GM20000 (cell line): ENCODE measurements at places on chromosomes 5 and 9.

DNA sequence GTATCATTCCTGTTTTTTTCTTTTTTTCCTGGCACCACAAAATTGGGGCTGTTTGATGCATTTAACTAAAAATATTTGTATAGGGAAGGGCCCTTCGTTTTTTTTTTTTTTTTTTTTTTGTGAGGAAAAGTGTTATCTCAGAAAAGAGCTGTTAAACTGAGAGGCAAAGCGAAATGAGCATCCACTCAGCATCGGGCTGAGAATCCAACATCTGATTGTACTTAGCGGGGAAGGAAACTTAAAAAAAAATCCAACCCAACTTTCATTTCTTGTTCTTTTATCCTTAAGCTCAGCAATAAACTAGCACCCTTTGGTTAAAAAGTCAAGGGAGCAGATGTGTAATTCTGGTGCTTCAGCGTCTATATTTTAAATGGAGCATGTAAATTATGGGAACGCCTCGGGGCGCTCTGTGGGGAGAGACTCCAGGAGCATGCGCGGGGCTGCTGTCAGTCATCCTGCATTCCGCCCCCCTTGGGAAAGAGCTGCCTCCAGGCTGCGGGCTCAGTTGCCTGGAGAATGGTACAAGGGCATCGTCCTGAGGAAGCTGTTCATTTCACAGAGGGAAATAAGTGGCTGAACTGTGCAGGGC is 33.3 kb downstream of the DMRT2 start:
- no peak for DNase-seq

- DNase-seq = no peak
These were observed 301.3 kb downstream of the CSNK1G3 start for GRCh38 chr5:123813264-123813663.

GRCh38 chr5:67223211-67223610 is 26.6 kb upstream of the CD180 start:
- DNase-seq = no peak

- peak; percentile 18 for DNase-seq
These were observed 12.3 kb downstream of the TLE4 start for GRCh38 chr9:79583952-79584654.

DNA sequence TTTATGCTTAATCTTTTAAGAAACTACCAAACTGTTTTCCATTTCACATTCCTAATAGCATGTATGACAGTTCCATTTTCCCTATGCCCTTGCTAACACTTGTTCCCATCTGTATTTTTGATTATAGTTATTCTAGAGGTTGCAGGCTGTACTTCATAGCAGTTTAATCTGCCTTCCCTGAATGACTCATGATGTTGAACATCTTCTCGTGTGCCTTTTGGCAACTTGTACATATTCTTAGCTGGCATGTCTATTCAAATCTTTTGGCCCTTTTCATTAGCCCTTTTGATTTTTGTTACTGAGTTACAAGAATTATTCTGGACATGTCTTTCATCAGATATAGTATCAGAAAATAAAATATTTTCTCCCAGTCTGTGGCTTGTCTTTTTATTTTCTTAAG is 320.3 kb downstream of the DIRAS2 start:
- no peak for DNase-seq

DNA sequence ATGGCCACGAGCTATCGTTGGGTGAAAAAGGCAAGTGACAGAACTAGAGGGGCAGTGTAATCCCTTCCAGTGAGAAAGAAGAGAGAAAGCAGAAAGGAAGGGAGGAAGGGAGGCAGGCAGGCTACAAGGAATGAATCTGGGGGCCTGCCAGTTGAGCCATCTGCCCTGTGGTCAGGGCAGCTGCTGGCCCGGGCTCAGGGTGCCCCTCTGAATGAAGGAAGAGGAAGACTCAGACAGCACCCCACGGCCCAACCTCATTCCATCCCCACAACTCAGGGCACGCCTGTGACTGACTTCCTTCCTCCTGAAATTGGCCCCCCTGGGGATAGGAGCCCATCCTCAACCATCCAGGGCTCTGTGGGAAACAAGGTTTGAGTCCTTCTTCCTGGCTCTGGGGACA is 20.3 kb upstream of the FLT4 start:
- no peak for DNase-seq

DNA sequence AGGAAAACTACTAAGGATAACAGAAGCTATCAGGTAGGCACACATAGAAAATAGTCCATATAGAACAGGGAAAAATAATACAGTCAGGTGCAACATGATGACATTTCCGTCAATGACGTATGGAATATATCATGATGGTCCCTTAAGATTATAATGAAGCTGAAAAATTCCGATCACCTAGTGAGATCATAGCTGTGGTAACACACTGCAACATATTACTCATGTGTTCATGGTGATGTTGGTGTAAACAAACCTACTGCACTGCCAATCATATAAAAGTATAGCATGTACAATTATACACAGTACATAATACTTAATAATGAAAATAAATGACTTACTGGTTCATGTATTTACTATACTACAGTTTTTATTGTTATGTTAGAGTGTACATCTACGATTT is 60.0 kb downstream of the MEGF9 start:
- no peak for DNase-seq

GRCh38 chr5:167271511-167271910 is 1019.9 kb upstream of the WWC1 start:
- DNase-seq = no peak

DNA sequence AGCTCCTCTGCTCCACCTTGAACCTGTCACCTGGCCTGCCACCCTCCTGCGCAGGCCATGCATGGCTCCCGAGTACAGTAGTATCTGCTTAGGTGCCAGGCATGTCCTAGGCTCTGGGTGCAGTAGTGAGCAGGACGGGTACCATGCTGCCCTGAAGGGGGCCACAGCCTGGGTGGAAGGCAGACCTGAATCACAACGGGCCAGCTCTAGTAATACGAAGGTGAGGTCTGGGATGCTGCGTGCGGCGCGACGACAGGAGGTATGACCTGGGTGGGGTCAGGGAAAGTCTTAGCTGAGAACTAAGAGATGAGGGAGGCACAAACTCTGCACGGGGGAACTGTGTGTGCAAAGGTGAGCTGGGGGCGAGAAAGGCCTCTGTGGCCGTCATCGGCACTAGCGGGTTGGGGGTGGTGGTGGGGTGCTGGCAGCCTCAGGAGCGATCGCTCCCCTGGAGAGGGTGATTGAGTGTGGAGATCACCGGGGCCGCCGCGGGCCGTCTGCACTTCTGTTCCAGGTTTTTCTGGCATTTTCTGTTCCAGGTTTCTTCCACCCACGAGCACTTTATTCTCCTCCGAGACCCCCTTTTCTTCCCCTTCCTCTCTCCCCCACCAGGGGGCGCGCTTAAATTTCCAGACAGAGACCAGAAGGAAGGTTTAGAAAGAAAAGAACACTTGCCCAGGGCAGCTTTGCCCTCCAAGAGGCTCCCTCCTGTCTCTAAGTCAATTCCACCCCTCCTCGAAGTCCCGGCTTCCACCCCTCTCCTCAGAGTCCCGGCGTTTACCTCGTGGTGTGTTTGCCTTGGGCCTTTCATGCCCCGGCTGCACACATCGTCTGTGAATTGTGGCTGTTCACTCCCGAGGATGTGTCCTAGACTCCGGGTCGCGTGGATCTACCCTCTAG is 15.1 kb downstream of the PDLIM4 start:
- peak; percentile 80 for DNase-seq

- no peak for DNase-seq
These were observed 72.8 kb upstream of the PITX1 start for GRCh38 chr5:135106610-135107471.

- DNase-seq = no peak
These were observed 21.9 kb upstream of the NSMF start for GRCh38 chr9:137480686-137481683.

DNA sequence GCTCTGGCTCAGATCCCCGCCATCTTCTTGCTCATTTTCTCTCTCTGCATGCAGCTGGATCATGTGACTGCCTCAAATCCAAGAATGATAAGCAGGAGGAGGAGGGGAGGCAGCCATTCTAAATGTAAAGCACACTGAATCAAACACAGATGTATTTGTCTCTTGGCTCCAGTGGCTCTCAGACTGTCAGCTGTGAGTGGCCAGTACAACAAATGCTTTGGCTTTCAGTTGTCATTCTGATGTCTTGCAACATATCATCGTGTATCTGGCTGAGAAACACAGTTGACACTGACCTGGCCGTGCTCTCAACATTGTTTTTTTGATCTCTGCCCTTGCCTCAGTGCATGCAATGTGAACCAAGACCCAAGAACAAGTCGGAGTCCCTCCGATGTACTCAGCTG is 233.1 kb downstream of the ADAMTSL1 start:
- no peak for DNase-seq

DNA sequence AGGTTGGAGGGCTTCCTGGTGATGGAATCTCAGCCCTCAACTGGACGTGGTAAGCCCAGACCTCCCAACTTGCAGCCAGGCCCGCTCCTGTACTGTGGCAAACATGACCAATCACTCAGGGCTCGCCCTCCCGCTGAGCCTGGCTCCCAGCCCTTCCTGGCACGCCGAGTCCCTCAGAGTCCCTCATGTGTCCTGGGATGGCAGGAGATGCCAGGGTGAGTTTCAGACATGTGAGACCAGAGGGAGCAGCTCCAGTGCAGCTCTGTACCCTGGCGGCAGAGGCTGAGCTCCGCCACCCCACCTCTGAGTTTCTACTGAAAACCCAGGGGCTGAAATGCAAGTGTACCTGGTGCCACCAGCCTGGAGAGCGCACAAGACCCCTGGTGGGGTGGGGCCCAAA is 42.0 kb upstream of the RXRA start:
- DNase-seq = no peak

DNA sequence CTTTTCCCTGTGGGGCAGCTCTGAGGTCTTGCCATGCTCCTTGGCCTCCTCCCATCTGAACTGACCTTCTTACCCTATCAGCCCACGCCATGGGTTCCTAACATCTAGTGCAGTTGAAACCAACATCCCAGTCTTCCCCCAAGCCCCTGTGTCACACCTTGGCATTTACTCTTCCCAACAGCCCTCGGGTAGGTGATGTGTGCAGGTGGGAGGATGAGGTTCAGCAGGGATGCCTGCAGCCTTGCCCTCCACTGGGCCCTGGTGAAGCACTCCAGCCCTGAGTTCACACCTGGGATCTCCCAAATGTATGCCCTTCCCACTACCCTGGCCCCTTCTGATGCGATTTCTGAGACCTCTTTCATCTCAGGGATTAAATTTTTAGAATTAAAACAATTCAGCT is 15.5 kb downstream of the IRX2 start:
- no peak for DNase-seq

GRCh38 chr9:114216081-114216480 is 60.7 kb downstream of the COL27A1 start:
- no peak for DNase-seq

GRCh38 chr9:36437790-36438189 is 37.7 kb upstream of the RNF38 start:
- no peak for DNase-seq

GRCh38 chr5:149550268-149550583 is 1.0 kb downstream of the CSNK1A1 start:
- DNase-seq = no peak

- DNase-seq = no peak
These were observed 264.4 kb upstream of the MSX2 start for GRCh38 chr5:174459832-174460448.

DNA sequence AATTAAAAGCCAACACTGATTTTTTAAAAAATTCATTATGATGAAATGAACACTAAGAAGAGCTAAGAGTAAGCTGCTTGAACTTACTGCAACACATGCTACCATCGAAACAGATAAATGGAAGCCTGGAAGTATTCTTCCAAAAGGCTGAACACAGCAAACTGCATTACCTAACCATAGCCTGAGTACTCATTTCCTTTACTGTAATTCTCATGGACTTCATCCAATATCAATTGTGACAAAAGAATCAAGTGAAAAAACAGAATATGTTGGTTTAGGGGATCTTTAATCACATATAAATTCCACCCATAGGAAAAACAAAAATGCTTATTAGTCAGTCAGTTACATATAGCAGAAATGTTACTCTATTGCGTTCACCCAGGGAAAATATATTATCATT is 68.5 kb downstream of the DROSHA start:
- DNase-seq = no peak

GRCh38 chr9:21936161-21936560 is 58.0 kb downstream of the CDKN2A start:
- DNase-seq = no peak

DNA sequence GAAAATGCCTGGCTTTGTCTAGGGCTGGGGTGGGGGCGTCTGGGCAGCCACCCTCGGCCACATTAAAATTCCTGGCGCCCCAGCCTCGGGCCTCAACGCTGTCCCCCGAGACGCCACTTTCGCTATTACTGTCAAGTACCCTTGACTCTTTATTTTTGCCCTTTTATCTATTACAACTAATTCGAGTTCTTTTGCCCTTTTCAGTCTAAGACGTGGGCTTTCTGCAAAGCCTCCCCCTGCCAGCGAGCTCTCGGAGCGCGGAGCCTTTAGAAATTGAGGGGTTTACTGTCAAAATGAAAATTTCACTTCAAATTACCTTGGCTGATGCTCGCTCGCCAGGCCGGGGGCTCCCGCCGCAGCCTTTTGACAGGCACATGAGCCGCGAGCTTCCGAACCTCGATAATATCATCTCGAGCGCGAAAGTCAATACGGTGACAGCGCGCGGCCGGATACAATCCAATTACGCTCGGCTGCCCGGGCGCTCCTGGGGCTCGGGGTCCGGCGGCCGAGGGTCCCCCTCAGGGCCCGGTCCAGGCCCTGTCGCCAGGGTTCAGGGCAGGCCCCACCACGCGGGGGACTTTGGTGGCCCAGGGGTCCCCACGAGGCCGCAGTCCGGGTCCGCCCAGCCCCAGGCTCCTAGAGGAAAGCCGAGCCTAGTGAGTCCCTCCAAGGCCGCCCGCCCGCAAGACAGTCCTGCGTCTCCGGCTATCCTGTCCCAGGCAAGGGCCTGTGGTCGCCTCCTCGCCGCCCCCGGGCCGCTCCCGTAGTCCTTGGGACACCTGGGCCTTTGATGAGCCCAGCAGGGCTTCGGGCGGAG is 6.7 kb downstream of the IRX4 start:
- DNase-seq = no peak

DNA sequence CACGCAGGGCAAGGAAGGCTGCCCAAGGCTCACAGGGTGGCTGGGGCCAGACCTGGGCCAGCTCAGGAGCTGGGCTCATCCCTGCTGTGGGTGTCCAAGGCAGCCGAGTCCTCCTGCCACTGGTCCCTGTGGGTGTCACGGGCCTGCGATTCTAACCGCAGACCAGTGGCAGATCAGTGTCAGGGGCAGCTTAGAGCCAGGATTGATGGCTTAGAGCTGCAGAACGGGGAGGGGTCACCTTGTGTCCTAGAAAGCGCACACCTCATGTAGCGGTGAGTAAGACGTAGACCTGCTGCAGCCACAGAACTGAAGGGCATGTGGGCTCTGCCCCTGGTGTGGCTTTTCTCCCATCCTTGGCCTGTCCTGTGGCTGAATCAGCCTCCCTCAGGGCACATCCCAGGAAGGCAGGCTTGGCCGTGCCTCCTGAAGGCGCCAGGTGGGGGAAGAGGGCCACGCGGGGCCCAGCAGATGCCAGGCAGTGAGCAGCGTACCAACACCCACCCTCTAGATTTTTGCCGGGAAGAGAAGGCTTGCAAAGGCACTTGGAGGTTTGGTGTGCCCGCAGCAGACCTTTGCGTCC is 78.3 kb upstream of the FCN2 start:
- DNase-seq = no peak

GRCh38 chr9:23229890-23230317 is 596.1 kb downstream of the ELAVL2 start:
- no peak for DNase-seq

- no peak for DNase-seq
These were observed 14.0 kb downstream of the IRGM start for GRCh38 chr5:150860246-150860821.

- DNase-seq = no peak
These were observed 41.2 kb downstream of the DBH start for GRCh38 chr9:133677126-133678010.

- DNase-seq = peak; percentile 27
These were observed 7.1 kb upstream of the DMXL1 start for GRCh38 chr5:119063579-119064379.
